ENCODE measurements at places on chromosomes 4 and X.

DNA sequence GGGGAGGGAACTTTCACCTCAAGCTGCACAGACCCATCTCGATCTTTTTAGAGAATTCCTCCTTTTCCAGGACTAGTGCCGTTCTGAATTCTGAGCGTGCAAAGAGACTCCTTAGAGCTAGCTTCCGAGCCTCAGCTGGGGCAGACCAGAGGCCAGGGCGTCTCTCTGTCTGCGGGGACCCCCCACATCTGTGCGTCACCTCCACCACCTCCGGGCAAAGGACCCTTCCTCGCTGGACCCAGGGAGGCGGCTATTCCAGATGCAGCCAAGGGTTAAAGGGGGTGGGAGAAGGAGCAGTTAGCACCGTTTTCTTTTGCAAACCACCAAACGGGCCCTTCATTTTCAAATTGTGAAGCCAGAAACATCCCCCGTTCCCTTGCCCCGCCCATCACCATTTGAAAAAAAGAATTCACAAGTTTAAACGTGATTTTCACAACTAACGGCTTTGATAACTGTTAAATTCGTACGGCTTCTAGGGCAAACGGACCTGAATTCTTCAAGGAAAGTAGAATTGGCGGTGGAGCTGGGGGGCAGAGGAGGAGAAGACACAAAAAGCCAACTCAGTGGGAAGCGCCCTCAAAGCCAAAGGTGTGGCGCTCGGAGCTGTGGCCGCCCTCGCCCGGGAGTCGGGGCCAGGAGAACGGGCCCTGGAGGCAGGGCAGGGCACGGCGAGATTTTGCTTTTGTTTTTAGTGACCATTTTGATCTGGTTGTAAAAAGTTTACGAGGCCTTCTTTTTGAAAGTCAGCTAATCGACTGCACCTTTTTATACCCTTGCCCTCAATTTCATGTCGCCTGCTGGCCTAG, 3.3 kb upstream of the PDGFRA start:
- DNase-seq: peak; percentile 34

- DNase-seq: no peak
Observed at GRCh38 chr4:169031392-169031791, 21.3 kb upstream of the CBR4 start.

- DNase-seq: no peak
Observed at GRCh38 chr4:148633720-148634119, 191.5 kb upstream of the NR3C2 start.

DNA sequence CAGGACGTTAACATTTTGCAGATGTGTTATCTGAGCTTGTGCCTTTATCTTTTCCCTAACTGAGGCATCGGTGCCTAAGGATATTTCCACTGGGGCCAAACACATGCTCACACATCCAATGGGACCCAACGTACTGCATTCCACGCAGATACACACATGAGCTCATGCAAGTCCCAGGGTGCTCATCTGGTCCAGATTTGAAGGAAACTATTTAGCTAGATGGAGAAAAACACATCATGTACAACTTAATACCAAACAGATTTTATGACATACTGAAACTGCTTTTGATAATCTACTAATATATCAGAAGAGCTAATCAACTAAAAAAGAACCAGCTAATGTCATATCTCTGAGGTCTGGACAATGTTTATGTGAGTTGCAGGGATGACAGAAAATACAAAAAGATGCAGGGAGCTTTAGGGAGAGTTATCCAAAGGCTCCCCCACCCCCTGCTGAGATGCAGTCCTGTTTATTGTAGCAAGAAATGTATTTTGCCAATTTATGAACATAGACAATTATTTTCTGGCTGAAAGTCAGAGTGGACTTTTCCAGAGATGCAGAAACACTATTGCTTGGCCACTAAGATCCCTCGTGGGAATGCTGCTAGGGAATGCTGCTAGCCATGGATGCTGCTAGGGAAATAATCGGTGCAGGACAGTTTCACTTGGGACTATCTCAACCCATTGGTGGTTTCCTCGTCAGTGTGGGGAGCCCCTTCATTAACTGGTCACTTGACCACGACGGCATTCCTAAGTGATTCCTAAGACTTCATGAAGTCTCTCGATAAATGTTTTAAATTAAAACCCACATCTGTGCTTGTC, 172.8 kb downstream of the SMIM20 start:
- DNase-seq: no peak

GRCh38 chr4:98544141-98544817, 114.1 kb downstream of the TSPAN5 start:
- no peak for DNase-seq

- no peak for DNase-seq
Observed at GRCh38 chr4:96295143-96295741, 455.3 kb downstream of the PDHA2 start.

DNA sequence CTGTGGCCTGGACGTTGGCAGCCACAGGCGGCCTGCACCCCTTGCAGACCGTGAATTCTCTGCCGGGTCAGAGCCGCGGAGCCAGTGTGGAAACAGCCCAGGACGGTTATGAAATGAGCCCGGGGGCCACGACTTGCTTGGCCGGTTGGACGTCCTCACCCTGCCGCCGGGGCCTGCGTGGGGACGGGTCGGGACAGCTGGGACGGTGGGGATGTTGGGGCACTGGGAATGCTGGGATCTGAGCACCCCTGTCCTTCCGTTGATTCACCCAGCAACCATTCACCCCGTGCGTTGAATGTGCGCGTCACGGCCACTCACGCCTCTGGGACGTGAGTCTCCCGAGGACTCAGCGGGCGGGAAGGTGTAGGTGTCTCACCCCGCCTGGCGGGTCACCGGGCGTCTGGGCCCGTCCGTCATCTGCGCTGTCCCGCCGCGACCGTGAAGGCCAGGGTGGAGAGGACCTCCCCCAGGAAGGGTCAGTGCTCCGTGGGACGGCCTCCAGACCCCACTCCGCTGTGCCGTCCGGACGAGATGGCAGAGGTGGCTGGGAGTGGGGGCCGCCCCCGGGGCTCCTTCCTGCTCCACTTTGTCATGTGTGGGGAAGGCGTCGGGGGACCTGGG, 4.5 kb upstream of the PLCXD1 start:
- no peak for DNase-seq

- DNase-seq: no peak
Observed at GRCh38 chrX:45622042-45622423, 421.4 kb upstream of the DIPK2B start.
